CD4-positive, CD25-positive, alpha-beta regulatory T cell (primary cell): ENCODE measurements at places on chromosomes 2 and 18.

DNA sequence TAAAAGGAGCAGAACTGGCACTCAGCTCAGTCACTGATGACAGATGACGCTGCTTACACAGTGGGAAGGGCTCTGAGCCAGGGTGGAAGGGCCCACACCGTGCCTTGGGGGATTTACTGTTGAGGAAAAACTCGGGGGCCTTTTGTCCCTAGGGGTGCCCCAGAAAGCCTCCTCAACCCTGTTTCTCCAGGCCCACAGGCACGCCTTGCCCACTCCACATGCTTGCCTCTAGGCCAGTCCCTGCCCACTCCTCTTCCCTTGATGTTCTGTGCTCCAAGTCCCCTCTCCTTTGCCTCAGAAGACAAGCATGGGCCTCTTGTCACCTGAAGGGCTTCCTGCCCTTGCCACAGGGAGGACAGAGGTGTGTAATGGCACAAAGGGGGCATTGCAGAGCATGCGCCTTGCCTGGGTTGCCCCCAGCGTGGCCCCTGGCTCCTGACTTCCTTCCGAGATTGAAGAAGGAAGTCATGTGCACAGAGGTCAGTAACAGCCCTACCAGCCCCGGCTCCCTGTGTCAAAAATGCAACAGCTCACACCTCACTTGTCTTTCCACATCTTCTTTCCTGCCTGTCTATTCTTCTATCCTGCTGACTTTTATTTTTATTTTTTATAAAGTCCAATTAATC, 65.1 kb downstream of the LIPG start:
- no peaks in the 10 kb centered on the region for H3K4me1 ChIP-seq
- no peak for DNase-seq
- H3K27me3 ChIP-seq, result no peaks in the 10 kb centered on the region
- H3K36me3 ChIP-seq, result no peaks in the 10 kb centered on the region
- H3K4me3 ChIP-seq, result no peak overlapping the region

DNA sequence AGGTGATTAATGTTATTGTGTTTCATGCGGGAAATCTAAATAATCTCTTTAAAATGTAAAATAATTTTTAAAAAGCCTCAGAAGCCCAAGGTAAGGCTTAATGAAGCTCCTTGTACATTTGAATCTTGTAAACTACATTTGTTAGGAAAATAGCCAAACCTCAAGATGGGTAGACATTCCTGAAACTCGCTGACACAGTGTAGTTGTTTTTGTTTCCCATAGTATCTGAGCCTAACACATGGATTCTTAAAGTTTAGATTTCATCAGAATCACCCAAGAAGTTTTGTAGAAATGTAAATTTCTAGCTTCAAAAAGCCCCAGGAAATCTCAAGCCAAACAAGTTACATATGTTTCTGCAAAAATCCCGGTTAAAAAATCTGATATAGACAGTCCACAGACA, 1221.1 kb upstream of the ACVR2A start:
- DNase-seq, result no peak
- no peaks in the 10 kb centered on the region for H3K36me3 ChIP-seq
- H3K4me3 ChIP-seq, result no peak overlapping the region
- H3K27me3 ChIP-seq, result no peaks in the 10 kb centered on the region

- H3K36me3 ChIP-seq, result no peaks in the 10 kb centered on the region
- no peaks in the 10 kb centered on the region for H3K27me3 ChIP-seq
- no peak for DNase-seq
- no peaks in the 10 kb centered on the region for H3K4me1 ChIP-seq
- no peak overlapping the region for H3K27ac ChIP-seq
Observed at GRCh38 chr2:860259-860855, 90.3 kb upstream of the SNTG2 start.

- H3K36me3 ChIP-seq, result no peaks in the 10 kb centered on the region
- no peak overlapping the region for H3K4me3 ChIP-seq
- no peak overlapping the region for H3K27ac ChIP-seq
Observed at GRCh38 chr2:199303728-199304177, 154.0 kb downstream of the SATB2 start.

GRCh38 chr18:64119916-64120315, 29.0 kb downstream of the LINC00305 start:
- H3K4me1 ChIP-seq, result no peaks in the 10 kb centered on the region
- no peaks in the 10 kb centered on the region for H3K27me3 ChIP-seq
- H3K4me3 ChIP-seq, result no peak overlapping the region
- H3K27ac ChIP-seq, result no peak overlapping the region
- no peak for DNase-seq

DNA sequence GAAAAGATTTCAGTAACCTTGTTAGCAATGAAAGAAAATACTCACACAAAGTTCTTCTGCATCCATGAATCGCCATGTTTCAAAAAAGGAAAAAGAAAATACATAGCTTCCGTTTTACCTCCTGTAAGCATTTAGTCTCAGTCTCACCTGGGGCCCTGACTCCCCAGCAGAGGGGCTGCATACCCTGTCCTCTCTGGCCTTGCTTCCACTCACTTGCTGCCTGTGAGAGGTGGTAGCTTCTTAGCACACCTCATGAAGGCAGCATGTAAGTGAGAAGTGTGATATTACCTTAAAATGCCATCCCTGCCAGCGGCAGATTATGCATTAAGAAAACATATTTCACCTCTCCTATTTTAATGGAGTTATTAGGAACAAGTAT, 49.3 kb upstream of the ZNF385B start:
- no peak overlapping the region for H3K27ac ChIP-seq
- DNase-seq, result no peak
- no peak overlapping the region for H3K4me3 ChIP-seq
- no peaks in the 10 kb centered on the region for H3K27me3 ChIP-seq
- H3K36me3 ChIP-seq, result no peaks in the 10 kb centered on the region
- no peaks in the 10 kb centered on the region for H3K4me1 ChIP-seq

DNA sequence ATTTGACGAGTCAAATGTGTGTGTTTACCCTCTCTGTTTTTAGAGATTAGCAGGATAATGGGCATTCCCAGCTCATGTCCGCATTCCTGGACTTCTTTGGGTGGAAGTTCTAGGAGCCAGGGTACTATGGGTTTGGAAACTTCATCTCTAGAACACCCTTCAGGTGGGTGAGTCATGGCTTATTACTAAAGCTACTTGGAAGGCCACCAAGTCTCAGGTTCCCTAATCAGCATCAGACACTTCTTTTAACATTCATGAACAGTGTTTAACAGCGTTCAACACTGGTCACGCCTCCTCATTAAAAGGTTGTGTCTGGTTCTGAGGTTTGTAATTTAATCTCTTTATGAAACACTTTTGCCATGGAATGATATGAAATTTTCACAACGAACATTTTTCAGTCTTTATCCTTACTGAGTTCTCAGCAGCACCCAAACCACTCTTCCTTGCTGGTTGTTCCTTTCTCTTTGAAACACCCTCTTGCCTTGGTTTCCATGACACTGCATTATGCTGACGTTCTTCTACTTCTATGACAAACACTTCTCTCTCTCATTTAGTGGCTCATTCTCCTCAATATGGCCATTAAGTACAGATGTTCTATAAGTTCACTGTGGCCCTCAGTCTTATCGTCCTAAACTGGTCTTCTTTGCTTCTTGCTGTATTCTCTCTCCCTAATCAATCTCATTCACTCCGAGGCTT, 49.3 kb downstream of the MMADHC start:
- H3K4me1 ChIP-seq, result no peaks in the 10 kb centered on the region
- H3K4me3 ChIP-seq, result no peak overlapping the region
- H3K36me3 ChIP-seq, result no peaks in the 10 kb centered on the region
- H3K27ac ChIP-seq, result no peak overlapping the region

GRCh38 chr2:174779361-174779928, 15.2 kb upstream of the CHRNA1 start:
- H3K4me1 ChIP-seq, result peaks cover 42% of the 10 kb centered on the region
- H3K27ac ChIP-seq, result peak overlapping the region; percentile 26
- no peaks in the 10 kb centered on the region for H3K27me3 ChIP-seq
- no peaks in the 10 kb centered on the region for H3K36me3 ChIP-seq

GRCh38 chr18:45566025-45566740, 49.1 kb upstream of the SLC14A2 start:
- no peaks in the 10 kb centered on the region for H3K4me1 ChIP-seq
- H3K36me3 ChIP-seq, result no peaks in the 10 kb centered on the region
- H3K27me3 ChIP-seq, result peaks cover 2% of the 10 kb centered on the region
- DNase-seq, result no peak
- no peak overlapping the region for H3K27ac ChIP-seq

- no peak overlapping the region for H3K4me3 ChIP-seq
- peaks cover 6% of the 10 kb centered on the region for H3K36me3 ChIP-seq
- no peaks in the 10 kb centered on the region for H3K27me3 ChIP-seq
Observed at GRCh38 chr18:49167084-49167483, 216.3 kb upstream of the SMAD7 start.

DNA sequence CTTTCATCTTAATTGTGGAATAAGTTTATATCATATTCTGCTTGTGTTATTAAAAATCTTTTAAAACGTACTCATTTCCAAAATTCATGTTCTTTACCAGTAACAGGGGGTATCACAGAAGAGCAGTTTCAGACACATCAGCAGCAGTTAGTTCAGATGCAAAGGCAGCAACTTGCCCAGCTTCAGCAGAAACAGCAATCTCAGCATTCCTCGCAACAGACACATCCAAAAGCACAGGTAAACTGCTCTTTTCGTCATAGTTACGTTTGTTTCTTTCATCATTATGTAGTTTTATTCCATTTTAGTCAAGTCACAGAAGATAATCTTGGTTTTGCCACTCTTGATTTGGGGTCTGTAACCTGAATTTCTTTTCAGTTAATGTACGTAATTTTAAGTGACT, 93.5 kb upstream of the KIF5C start:
- no peak overlapping the region for H3K4me3 ChIP-seq
- H3K27me3 ChIP-seq, result no peaks in the 10 kb centered on the region
- no peak overlapping the region for H3K27ac ChIP-seq
- no peak for DNase-seq
- H3K36me3 ChIP-seq, result peaks cover 55% of the 10 kb centered on the region
- no peaks in the 10 kb centered on the region for H3K4me1 ChIP-seq

- peak overlapping the region; percentile 62 for H3K27ac ChIP-seq
- peaks cover 3% of the 10 kb centered on the region for H3K4me1 ChIP-seq
- H3K36me3 ChIP-seq, result peaks cover 11% of the 10 kb centered on the region
- H3K4me3 ChIP-seq, result peak overlapping the region; percentile 69
- no peaks in the 10 kb centered on the region for H3K27me3 ChIP-seq
- peak; percentile 21 for DNase-seq
Observed at GRCh38 chr2:71417300-71418202, 35.8 kb upstream of the DYSF start.

GRCh38 chr18:22163416-22164161, 5.8 kb upstream of the GATA6 start:
- no peak overlapping the region for H3K27ac ChIP-seq
- no peaks in the 10 kb centered on the region for H3K4me1 ChIP-seq
- no peak for DNase-seq
- peaks cover 24% of the 10 kb centered on the region for H3K27me3 ChIP-seq
- no peak overlapping the region for H3K4me3 ChIP-seq

GRCh38 chr2:236748801-236749200, 179.2 kb downstream of the ACKR3 start:
- no peaks in the 10 kb centered on the region for H3K27me3 ChIP-seq
- no peaks in the 10 kb centered on the region for H3K36me3 ChIP-seq
- H3K27ac ChIP-seq, result no peak overlapping the region
- no peaks in the 10 kb centered on the region for H3K4me1 ChIP-seq
- no peak for DNase-seq
